ENCODE measurements at places on chromosomes 4 and X.

GRCh38 chrX:49171752-49172279 lies at the start of gene PLP2:
PLP2 (plus strand) TSS chrX:49171898; CDS start chrX:49172001, 103 bp downstream.
- H3K27ac ChIP-seq = peak within 1 kb of the TSS; percentile 89
- H3K4me1 ChIP-seq = peaks cover 48% of the 10 kb centered on the region
- H3K36me3 ChIP-seq = peaks cover 20% of the 10 kb centered on the region
- H3K27me3 ChIP-seq = no peaks in the 10 kb centered on the region
- peak within 1 kb of the TSS; percentile 88 for H3K4me3 ChIP-seq

- peaks cover 20% of the 10 kb centered on the region for H3K36me3 ChIP-seq
- H3K27ac ChIP-seq = peak overlapping the region; percentile 84
- H3K4me1 ChIP-seq = peaks cover 55% of the 10 kb centered on the region
- H3K27me3 ChIP-seq = no peaks in the 10 kb centered on the region
- peak overlapping the region; percentile 90 for H3K4me3 ChIP-seq
- DNase-seq = peak; percentile 22
Observed at GRCh38 chrX:53082773-53083616, 828 bp downstream of the TSPYL2 start.

DNA sequence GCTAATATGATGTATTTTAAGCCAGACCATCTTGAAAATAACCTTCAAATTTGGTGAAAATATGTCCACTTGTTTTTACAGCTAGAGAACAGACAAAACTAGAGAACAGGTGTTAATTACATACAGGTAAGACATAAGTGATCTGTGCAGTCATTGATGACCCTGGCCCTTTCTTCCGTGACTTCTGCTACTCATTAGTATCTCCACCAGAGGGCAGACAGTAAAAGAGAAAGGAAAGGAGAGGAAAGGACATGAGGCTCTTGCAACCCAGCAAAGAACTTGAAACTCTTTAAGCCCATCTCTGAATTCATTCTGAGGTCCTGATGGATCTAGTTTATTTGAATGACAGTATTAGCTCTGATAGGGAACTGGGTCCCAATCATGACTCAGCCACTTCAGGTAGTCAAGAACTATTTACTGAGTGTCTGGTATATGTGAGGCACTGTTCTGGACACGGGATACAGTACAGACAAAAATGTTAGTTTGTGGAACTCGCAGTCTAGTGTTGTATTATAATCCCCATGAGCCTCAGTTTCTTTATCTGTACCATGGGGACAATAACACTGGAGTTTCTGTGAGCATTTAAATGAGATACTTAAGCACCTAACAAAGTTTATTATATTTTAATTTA lies 121.0 kb upstream of the TEX13D start:
- no peak for DNase-seq
- H3K4me3 ChIP-seq = no peak overlapping the region
- no peak overlapping the region for H3K27ac ChIP-seq
- H3K4me1 ChIP-seq = peaks cover 47% of the 10 kb centered on the region
- H3K27me3 ChIP-seq = no peaks in the 10 kb centered on the region

GRCh38 chr4:10413177-10413576 lies 44.0 kb downstream of the ZNF518B start:
- no peak for DNase-seq
- H3K36me3 ChIP-seq = no peaks in the 10 kb centered on the region
- no peak overlapping the region for H3K4me3 ChIP-seq
- no peaks in the 10 kb centered on the region for H3K27me3 ChIP-seq
- H3K4me1 ChIP-seq = peaks cover 28% of the 10 kb centered on the region

DNA sequence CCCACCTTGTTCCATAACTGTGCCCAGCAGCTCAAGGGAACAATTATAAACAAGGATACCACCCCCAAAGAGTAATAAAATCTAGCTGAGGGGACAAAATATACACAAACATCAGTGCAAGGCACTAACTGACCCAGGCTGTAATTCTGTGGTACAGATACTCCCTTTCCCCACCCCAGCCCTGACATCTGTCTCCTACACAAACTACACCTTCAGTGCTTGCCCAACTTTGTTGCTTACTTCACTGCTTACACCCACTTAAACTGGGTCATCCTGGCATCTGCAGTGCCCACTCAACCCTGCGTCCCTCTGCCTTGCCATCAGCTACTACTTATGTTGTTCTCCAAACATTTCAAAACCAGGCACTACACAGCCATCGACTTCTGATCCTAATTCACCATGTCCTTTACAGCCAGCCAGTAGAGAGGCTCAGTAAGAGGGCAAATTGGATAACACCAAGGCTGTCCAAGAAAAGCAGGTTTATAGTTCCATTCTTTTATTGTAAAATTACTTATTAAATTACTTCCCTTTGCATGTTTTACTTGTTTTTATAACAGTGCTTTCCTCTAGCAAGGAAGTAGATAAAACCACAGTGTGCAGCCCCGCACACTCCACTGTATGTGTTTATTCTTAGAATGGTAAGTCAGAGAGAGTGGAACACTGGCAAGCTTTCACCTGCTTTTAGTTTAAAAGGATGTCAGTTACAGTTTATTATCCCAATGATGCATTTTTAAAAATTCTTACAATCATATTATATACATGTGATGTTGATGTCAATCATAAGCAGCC lies 149.6 kb downstream of the INPP4B start:
- no peaks in the 10 kb centered on the region for H3K36me3 ChIP-seq
- peaks cover 52% of the 10 kb centered on the region for H3K4me1 ChIP-seq
- H3K4me3 ChIP-seq = peak overlapping the region; percentile 2

- peaks cover 7% of the 10 kb centered on the region for H3K4me1 ChIP-seq
- H3K27me3 ChIP-seq = no peaks in the 10 kb centered on the region
- DNase-seq = no peak
- no peak overlapping the region for H3K4me3 ChIP-seq
- peaks cover 5% of the 10 kb centered on the region for H3K36me3 ChIP-seq
- no peak overlapping the region for H3K27ac ChIP-seq
Observed at GRCh38 chrX:153588021-153588781, 10.7 kb downstream of the CCNQ start.

DNA sequence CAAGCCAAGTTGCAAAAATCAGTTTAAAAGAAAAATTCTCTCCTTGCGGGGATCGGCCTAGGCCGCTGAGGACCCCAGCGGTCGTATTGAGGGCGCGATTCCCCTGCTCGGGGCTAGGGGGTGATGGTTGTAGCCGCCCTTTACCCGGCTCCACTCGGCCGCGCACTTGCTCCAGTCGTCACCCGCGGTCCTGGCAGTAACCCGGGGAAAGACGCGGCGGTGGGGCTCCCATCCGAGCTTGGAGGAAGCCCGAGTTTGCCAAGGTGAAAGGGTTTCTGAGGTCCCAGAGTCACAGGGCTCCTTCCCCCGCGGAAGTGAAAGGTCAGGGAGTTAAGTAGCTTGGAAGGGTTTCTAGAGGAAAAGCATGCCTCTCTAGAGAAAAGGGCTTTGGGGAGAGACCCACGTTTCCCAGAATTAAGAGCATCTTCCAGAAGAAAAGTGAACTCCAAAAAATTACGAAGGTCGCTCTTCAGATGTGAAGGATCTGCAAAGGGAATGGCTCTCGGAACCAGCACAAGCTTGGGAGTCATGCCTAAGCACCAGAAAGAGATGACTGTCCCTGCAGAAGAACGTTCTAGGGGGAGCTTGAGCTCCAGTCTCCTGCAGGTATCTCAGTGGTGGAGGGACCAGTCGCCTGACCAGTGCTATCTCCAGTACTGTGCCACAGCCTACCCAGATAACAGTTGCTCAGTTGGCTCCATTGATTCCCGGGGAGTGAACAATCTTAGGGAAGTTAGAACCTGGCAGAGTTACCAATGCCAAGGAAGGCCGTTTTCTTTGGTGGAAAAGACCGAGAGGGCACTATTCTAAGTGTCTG lies 875 bp downstream of the LAP3 start:
- DNase-seq = peak; percentile 45
- H3K4me3 ChIP-seq = peak overlapping the region; percentile 94
- H3K4me1 ChIP-seq = peaks cover 24% of the 10 kb centered on the region
- H3K27me3 ChIP-seq = no peaks in the 10 kb centered on the region
- H3K36me3 ChIP-seq = peaks cover 36% of the 10 kb centered on the region
- H3K27ac ChIP-seq = peak overlapping the region; percentile 92

GRCh38 chrX:4741024-4741423 lies 1027.6 kb upstream of the PRKX start:
- no peak overlapping the region for H3K4me3 ChIP-seq
- no peak overlapping the region for H3K27ac ChIP-seq
- H3K4me1 ChIP-seq = no peaks in the 10 kb centered on the region
- no peaks in the 10 kb centered on the region for H3K27me3 ChIP-seq
- no peaks in the 10 kb centered on the region for H3K36me3 ChIP-seq

DNA sequence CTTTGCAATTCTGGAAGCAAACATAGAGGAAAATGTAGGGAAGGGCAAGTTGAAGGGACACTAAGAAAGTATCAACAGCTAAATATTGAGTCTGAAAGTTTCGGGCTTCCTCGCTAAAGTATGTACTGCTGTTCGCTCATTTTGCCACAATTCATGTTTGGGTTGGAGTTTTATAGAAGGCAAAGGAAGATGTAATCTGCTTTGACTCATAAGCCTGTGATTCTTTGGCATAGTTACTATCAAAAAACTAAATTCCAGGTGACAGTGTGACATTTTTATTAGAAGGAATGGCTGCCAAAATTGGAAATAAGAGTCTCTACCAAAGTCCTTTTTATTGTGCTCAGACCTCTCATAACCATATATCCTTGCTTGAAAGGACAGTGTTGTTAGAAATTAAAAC lies 336.7 kb upstream of the ADGRL3 start:
- H3K4me1 ChIP-seq = no peaks in the 10 kb centered on the region
- H3K27me3 ChIP-seq = no peaks in the 10 kb centered on the region
- DNase-seq = no peak
- H3K4me3 ChIP-seq = no peak overlapping the region

DNA sequence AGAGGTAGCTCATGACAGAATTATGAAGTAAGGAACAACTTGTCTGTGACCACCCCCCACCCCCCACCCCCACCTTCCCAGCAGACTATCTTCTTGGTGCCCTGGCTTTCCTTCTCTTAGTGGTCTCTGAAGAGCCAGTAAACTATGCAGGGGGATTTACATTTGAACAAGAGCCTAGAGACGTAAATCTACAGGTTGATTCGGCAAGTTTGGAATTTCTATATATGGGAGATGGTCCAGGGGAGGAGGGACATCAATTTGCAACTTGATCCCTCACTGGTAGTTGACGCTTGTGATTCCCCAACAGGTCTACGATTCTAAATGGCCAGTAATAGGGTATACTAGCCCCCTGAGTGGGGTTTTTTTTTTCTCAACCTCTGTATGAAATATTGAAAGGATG lies 36.7 kb downstream of the IL13RA1 start:
- no peaks in the 10 kb centered on the region for H3K4me1 ChIP-seq
- H3K27ac ChIP-seq = no peak overlapping the region
- peaks cover 2% of the 10 kb centered on the region for H3K27me3 ChIP-seq
- DNase-seq = no peak

- no peak for DNase-seq
- no peak overlapping the region for H3K27ac ChIP-seq
- no peak overlapping the region for H3K4me3 ChIP-seq
- no peaks in the 10 kb centered on the region for H3K4me1 ChIP-seq
- H3K36me3 ChIP-seq = no peaks in the 10 kb centered on the region
Observed at GRCh38 chr4:52126966-52127365, 75.9 kb downstream of the SPATA18 start.
